ENCODE measurements at places on chromosomes 16 and 17.

GRCh38 chr16:77591347-77591746 lies 131.0 kb upstream of the NUDT7 start:
- no peak for DNase-seq

DNA sequence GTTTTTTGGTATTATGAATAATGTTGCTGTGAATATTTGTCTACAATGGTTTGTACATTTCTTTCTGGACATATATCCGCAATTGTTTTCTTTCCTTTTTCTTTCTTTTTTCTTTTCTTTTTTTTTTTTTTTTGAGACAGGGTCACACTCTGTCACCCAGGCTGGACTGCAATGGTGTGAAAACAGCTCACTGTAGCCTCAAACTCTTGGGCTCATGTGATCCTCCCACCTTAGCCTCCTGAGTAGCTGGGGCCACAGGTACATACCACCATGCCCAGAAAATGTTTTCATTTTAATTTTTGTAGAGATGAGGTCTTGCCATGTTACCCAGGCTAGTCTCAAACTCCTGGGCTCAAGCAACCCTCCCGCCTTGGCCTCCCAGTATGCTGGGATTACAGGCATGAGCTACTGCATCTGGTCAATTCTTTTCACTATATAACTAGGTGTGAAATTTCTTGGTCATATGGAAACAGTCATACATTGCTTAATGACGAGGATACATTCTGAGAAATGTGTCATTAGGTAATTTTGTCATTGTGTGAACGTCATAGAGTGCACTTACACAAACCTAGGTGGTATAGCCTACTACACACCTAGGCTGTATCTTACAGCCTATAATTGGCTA lies 15.2 kb downstream of the IL21R start:
- peak; percentile 52 for DNase-seq

DNA sequence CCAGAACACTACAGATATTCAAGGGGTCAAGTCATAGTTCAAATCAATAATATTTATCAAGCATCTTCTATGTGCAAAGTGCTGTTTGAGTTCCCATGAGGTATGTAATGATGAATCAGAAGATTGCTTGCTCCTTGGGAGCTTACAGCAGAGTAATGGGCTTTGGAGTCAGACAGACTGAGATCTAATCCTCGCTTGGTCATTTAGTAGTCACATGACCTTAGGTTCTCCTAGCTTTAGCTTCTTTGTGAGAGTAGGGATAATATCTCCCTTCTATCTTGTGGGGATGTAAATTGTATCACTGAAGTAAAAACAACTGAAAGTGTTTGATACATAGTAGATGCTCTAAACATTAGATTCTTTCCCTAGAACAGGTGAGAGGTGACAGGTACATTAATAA lies 30.1 kb downstream of the SNX11 start:
- DNase-seq, result no peak

GRCh38 chr17:19383681-19384470 lies 3.1 kb downstream of the MFAP4 start:
- no peak for DNase-seq

DNA sequence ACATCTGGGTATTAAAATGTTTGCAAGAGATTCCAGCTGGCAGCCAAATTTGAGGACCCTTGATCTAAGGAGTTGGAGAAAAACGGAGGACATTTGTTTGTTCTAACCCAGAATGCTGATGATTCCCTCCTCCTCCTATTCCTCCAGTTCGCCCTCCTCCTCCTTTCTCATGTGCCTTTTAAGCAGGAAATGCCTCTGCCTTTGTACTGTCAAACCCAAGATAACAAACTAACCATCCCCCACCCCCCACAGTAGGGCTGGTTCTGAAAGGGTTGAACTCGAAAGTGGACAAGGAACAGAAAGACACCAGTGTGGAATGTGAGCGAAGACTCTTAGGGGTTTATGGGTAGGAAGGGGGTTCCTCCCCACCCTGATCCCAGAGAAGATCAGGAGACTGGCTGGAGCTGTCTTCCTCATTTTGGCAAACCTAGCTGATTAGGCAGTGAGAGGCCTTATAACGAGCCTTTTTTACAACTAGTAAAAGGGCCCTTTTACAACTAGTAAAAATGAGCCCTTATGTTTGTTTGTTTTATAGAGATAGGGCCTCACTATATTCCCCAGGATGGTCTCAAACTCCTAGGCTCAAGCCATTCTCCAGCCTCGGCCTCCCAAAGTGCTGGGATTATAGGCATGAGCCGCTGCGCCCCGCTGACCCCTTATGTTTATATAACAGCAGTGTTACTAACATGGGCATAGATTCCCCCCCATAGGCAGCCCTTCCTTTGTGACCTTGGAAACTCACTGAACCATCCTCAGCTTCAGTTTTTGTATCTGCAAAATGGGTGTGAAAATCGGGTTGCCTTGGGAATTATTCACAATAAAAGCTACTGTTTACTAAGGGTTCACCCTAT lies 975 bp downstream of the CHD9 start:
- peak; percentile 63 for DNase-seq

DNA sequence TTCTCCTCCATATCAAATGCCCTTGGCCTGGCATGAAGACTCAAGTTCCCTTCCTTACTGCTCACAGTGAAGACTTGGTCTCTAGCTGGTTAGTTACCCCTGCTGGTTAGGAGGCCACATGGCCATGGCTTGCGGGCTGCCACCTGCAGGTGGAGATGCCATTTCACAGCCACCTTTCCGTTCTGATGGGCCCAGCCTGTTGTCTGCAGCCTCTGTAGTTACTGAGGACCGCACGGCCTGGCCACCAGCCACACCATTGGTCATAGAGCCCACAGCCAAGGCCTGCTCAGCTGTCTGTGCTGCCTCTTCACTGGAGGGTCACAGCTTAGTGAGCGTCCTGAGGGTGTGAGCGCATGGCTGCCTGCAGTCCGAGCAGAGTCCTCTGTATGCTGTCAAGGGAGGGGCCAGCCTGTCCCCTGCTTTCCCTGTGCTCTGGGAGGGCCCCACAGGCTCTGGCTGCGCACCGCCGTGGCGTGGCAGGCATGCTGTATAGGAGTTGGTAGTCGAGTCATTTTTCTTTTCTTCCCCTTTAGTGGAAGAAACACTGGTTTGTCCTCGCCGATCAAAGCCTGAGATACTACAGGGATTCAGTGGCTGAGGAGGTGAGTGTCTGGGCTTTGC lies 59.2 kb downstream of the PLD6 start:
- DNase-seq, result no peak

- no peak for DNase-seq
Observed at GRCh38 chr16:66623755-66624154, 19.3 kb downstream of the CMTM3 start.

DNA sequence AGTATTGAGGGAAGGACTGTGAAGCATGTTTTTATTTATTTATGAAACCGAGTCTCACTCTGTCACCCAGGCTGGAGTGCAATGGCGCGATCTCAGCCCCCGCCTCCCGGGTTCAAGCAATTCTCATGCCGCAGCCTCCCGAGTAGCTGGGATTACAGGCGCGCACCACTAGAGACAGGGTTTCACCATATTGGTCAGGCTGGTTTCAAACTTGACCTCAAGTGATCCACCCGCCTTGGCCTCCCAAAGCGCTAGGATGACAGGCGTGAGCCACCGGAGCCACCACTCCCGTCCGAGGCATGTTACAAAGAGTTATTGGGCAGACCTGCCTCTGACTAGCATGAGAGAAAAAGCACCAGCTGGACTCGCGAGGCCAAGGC lies 3.1 kb downstream of the MRPL12 start:
- no peak for DNase-seq

DNA sequence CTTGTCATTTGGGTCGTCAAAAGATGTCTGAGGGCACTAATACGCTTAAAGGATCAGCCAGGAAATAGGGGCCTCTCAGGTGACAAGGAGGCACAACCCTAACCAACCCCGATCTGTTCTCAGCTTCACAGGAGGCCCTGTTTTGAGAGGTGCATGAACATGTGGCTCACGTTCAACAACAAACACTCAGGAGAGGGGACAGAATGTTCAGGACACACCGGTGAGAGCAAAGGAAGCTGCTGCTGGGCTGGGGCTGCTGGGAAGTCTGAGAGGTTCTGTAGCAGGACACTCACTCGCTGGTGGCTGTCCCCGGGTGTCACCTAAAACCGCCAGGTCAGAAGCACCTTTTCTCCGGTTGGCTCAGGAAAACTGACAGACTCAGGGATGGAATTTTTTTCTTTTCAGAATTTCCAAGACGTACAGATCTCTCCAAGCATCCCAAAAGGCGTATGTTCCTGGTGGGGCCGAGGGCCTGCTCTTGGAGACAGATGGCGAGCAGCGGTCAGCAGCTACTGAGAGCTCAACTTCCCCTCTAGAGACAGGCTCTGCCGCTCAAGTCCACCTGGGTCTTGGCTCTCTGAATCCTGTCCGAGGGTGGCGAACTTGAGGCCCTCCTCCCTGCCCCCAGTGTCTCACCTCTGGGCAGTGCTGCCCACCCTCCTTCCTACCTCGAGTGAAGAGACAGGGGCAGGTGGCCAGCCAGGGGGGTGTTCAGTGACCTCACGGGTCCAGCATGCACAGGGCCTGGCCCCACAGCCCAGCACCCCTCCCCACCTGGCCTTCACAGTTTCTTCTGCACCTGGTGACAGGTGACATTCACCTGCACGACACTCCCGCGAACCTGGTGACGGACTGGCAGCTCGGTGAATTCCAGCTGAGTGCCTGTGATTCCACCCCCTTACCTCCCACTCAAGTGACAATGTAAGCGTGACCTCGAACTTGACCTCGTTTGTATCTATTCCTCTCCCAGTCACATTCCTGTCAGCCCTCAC lies 22.9 kb downstream of the CLUH start:
- peak; percentile 64 for DNase-seq

DNA sequence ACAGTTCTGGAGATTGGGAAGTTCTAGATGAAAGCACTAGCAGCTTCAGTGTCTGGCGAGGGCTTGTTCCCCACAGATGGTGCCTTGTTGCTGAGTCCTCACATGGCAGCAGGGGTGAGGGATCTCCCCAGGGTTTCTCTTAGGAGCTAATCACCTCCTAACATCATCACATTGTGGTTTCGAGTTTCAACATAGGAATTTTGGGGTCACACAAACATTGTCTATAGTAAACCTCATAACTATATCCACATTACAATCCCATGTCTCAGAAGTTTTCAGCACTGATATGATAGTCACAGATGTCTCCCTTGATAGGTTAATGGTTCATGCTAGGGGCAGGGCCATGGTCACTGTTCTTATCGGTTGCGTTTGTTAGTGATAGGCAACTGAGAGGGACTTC lies 13.8 kb downstream of the CLUAP1 start:
- DNase-seq, result no peak

GRCh38 chr16:67302970-67303369 lies 23.6 kb downstream of the KCTD19 start:
- no peak for DNase-seq

GRCh38 chr17:34006126-34006525 lies 249.0 kb upstream of the CCL2 start:
- DNase-seq, result no peak

GRCh38 chr16:71883849-71884638 lies at the start of gene ZNF821:
TSS of gene ZNF821 (minus strand) at chr16:71884182. CDS start at chr16:71879946, 4,236 bp downstream.
- DNase-seq, result peak; percentile 86

DNA sequence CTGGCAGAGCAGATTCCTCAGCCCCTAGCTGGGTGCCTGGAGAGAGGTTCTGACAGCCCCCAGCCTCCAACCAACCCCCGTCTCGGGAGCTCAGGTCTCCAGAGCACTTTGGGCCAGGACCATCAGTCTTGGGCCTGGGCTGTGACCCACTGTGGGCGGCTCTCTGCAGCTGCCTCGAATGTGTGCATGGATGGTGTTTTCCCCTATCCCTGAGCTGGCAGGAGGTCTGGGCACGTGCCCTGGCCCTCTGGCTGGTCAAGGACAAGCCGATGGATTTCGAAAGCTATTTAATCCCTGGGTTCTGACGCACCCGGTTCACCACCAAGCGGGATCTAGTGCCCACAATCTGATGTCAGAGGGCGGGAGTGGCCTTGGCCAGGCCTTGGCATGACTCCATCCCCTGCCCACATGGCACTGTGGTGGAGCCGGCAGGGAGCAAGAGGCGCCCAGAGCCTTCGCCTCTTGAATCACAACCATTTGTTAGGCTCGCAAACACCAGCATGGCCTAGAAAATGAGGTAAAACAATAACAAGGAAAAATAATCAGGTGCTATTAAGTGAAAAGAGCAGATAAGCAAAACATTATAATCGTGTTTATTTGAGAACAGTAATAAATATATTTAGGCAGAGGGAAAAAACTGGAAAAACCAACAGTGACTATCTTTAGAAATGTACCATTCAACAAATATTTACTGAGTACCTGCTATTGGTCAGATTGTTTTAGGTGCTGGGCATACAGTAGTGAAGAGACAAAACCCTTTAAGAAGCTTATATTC lies 69.3 kb upstream of the TOB1 start:
- DNase-seq, result no peak

- no peak for DNase-seq
Observed at GRCh38 chr16:23420011-23420410, 33.0 kb downstream of the COG7 start.

DNA sequence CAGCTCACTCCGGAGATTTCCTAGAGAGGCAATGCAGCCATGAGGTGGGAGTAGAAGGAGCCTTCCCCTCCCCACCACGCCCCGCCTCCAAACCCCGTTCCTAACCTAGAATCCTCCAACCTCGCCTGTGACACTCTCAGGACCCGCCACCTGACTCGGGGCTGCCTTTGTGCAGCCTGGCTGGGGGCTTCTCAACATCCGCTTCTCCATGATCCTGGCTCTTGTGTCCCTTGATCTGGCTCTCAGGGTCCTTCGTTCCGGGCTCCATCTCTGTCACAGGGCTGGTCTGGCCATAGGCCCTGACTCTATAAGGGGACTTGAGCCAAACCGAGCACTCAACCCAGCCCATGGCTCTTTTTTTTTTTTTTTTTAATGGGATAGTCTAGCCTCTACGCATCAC lies 24.3 kb downstream of the CDRT15 start:
- DNase-seq, result no peak

DNA sequence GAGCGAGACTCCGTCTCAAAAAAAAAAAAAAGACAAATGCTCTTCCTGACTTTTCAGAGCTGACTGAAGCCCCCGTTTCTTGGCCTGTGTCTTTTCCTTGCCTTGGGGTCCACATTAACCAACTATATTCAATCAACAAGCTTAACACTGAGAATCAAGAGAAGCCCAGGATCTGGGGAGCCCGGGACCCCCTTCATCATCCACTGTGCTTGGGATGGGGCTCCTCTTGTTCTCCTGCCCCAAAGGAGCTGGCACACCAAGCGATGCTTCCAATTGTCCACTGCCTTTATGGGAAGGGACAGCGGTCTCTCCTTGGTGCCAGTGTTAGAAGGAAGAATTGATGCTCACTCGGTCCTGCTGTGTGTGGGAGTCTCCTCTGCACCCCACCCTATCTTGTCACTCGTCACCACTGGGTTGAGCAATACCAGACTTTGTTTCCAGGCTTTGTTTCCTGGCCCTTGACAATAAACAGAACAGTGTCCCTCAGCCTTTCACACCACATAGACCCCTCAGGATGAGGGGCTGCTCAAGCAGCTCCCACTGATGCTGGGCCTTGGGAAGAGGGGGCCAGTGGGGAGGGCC lies 146.7 kb downstream of the KCNJ12 start:
- peak; percentile 19 for DNase-seq

- no peak for DNase-seq
Observed at GRCh38 chr17:5942687-5943086, 127.5 kb upstream of the WSCD1 start.

GRCh38 chr17:42155614-42156045 lies 841 bp upstream of the RAB5C start:
- no peak for DNase-seq

All from activated CD8-positive, alpha-beta memory T cell treated with anti-CD3 and anti-CD28 coated beads for 24 hours (primary cell).